Dorsolateral prefrontal cortex (tissue), 122 donors: ENCODE measurements at places on chromosomes 7 and 10. TPM values are rescaled to one million over a fixed set of nuclear protein-coding genes. Genes with fewer than 3 reads are reported as not detected.

Gene PAX2
- 0.26 TPM for total RNA-seq

GRCh38 chr10:124916585-124917427, 25.1 kb upstream of the ZRANB1 start:
- peak; percentile 97 for DNase-seq

- no peak for DNase-seq
Measured at GRCh38 chr7:110681941-110682340, 409.0 kb upstream of the LRRN3 start.

- DNase-seq, result no peak
Measured at GRCh38 chr10:48594371-48594770, 10.5 kb downstream of the ARHGAP22 start.

DNA sequence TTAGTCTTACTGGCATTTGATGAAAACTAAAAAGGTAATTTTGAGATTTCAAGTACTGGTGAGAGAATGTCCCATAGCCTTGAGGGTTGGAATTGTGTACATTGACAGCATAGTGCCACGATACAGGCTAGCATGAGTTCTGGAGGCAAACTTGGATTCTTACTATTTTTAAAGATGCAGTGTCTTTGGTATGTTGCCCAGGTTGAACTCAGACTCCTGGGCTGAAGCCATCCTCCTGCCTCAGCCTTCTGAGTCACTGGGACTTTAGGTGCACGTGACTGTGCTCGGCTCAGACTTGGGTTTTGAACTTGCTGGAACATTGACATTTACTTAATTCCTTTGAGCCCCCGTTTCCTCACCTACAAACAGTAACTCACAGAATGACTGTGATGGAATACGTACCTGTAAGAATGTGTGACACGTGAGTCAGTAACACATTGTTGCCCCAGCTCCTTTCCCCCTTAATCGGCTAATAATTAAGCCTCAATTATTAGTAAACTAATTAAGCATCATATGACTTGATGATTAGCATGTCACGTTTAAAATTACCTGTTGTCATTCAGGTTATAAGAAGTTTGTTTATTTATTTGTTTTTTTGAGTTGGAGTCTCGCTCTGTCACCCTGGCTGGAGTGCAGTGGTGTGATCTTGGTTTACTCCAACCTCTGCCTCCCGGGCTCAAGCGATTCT, 10.6 kb downstream of the DNAJB6 start:
- DNase-seq, result no peak

Gene PCDH15
- total RNA-seq, result 9.3 TPM

DNA sequence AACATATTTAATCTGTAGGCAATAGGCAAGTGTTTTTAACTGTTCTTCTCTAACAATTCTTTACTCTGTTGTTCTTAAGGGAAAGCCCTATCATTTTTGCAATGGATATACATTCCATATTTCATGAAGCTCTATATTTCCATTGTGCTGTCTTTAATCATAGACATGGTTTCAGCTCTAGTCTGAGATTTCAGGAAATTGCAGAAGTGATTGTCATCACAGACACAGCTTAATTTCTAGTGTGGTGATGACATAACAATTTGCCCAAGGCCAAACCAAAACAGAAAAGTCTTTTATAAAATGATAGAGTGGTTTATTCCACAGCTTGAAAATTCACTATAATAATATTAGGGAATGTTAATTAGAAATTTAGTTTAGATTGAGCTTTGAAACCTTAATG, 494.1 kb upstream of the SEMA3A start:
- no peak for DNase-seq

Gene LIPM
- total RNA-seq, result not detected
